ENCODE measurements at places on chromosomes 5 and 9. TPM values are rescaled to one million over a fixed set of nuclear protein-coding genes. Genes with fewer than 3 reads are reported as not detected.
A peak's percentile ranks its signal among the peaks of the same experiment; 100 is the strongest.

DNA sequence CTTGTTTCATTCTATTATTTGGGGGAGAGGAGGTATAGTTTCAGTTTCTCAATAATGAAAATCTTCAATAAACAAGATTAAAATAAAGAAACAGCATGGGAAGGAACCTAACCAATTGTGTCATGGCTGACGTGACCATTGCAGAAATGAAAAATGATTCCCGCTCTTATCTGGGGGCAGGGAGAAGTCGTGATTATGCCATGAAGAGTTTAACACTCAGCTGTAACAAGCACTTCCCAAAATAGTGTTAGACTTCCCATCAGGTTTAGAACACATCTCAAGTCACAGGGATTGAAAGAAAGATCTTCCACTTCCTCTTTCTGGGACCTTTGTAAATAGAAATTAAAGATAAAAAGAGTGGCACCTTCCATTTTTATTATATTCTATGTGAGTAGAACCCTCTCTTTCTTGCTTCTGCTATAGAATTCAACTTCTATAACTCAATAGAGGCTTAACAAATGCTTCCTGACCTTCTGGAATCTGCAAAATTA lies 122.2 kb downstream of the TRPM6 start:
- no peak for DNase-seq

DNA sequence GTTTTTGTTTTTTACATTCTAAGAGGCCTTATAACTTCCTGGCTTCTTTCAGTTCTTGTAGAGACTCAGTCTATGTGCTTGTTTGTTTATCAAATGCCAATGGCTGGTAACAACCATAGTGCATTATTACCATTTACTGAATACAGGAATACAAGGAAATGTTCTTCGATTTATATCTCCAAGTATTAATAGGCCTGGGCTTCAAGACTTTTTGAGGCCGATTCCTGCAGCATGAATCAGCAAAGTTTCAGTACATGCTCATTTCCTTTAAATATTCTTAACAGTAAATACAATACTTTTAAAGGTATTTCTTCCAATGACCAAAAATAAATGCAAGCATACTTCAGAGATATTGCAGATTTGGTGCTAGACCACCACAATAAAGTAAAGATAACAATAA lies 535.3 kb downstream of the EFNA5 start:
- peak; percentile 72 for DNase-seq

Gene WDR41
- 71.4 TPM for total RNA-seq

Gene SPATA31D4
- total RNA-seq: not detected
